ENCODE measurements at places on chromosomes 16 and 17. TPM values are rescaled to one million over a fixed set of nuclear protein-coding genes. Genes with fewer than 3 reads are reported as not detected.

DNA sequence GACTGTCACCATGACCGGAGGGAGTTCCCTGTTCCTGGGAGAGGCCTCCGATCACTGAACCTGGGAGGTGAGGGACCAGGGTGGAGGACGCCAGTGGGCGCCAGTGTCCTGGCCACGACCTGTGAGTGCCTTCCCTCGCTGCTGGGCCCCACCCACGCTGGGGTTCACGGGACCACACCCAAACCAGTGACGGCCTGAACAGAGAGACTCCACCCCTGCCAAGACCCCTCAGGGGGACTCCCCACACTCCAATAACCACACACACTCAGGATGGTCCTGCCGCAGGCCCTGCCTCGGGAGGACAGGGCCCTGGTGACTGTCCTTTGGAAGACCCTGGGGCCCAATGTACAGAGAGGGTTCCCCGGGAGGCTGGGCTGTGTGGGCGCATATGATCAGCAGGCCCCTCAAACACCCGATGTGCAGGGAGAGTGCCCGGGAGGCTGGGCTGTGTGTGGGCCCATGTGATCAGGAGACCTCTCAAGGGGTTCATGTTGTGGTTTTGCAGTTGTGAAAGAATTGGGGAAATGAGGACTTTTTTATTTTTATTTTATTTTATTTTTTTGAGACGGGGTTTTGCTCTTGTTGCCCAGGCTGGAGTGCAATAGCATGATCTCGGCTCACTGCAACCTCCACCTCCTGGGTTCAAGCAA is 26.6 kb downstream of the TPSD1 start:
- no peak for DNase-seq

DNA sequence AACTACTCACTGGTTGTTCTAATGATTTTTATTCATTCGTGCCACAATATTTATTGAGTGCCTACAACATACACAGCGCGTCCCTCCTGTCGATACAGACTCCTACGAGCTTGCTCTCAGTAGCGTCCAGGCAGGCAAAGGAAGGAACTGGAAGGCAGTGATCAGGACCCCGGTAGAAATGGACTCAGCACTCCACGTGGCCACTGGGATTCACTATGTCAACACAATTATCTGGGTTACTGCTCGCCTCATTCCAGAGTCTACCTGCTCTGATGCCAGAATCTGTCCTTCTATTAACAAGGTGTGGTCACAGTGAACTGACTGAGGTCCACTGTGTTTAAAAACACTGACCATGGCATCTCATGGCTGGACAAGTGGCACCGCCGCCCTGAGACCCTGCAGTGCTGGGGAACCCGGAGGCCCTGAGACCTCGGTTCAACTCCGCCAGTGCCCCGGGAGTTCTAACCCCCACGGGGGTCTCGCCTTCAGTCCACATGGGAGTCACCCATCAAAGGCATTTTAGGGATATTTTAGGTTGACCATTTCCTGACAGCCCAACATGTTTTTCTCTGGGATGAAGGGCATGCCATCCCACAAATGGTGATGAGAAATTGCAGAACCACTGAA is 71.4 kb downstream of the ZFHX3 start:
- DNase-seq = no peak

DNA sequence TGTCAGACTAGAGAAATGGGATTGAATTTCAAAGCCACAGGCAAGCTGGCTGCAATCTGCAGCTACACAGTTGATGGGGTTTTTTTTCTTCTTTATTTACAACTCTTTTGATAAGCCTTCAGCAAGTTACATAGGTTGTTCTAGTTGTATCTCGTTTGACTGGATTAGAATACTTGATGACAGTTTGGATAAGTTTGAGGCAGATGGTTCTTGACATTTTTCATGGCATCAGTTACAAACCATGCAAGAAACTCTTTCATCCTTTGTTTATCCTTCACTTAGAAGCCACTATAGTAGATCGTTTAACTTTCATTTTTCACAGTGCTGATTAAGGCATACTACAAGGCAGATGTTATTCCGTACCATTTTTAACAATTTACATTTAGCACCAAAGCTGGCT is 238.9 kb downstream of the TOX3 start:
- no peak for DNase-seq

GRCh38 chr17:50931144-50931908 is 65.2 kb upstream of the TOB1 start:
- DNase-seq = peak; percentile 95

DNA sequence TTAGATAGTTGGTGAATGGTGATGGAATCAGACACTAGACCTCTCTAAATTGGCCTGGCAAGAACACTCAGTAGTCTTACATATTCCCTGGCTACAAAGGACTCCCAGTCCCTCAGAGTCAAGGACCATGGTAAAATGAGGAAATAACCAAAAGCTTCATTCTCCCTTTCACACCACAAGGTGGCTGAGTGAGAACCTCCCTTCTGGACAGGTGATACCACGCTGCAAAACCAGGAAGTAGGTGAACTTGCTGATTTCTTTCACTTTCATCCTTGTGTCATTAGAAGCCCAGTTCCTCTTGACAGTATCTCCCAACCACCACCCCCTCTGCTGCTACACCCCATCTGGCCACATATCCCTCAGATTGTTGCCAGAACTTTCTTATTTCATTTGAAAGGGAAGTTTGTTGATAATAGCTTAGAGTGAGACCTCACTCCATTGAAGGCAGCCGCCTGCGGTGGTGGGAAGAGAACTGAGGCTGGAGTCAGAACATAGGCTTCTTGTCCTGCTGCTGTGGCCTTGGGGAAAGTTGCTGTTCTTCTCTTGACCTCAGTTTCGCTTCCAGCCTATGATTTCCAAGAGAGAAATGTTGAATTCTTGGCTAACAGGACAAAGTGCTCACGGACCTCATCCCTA is 290.6 kb upstream of the CCL2 start:
- DNase-seq = no peak

DNA sequence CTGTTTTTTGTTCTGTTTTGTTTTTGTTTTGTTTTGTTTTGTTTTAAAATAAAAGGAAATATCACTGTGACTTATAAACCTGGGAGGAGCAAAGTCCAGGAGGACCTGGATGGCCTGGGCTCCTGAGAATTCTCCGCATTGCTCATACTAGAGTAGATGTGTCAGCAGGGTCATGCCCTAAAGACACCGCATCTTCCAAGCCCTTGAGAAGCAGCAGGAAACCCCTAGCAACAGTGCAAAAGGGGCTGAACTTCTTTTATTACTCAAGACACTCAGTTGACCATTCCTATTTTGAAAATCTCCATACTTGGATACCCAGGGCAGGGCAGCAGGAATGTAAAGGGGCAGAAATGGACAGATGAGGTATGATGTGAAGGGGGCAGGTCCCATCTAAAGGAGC is 51.8 kb downstream of the SYT17 start:
- DNase-seq = no peak

GRCh38 chr17:77036841-77037381 is 103.9 kb upstream of the SEC14L1 start:
- DNase-seq = peak; percentile 31

- no peak for DNase-seq
Observed at GRCh38 chr16:47013910-47014309, 40.4 kb upstream of the DNAJA2 start.

GRCh38 chr17:14557480-14557879 is 256.6 kb downstream of the HS3ST3B1 start:
- no peak for DNase-seq

DNA sequence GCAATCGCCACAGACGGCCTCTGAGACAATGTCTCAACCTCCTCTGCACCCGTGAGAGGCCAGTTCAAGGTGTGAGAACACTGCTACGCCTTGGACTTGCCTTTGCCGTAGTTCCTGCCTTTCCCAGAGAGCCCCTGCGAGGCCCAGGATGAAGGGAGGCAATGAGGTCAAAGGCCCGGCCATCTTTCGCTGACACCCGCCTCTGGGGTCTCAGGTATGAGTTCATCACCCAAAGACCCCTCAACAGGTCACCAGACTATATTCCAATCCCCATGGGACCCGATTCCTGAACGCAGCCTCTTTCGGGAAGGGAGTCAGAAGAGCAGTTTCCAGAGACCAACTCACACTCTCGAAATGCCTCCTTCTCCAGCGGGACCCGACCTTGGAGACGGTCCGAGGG is 573.5 kb downstream of the KCNJ18 start:
- DNase-seq = no peak

DNA sequence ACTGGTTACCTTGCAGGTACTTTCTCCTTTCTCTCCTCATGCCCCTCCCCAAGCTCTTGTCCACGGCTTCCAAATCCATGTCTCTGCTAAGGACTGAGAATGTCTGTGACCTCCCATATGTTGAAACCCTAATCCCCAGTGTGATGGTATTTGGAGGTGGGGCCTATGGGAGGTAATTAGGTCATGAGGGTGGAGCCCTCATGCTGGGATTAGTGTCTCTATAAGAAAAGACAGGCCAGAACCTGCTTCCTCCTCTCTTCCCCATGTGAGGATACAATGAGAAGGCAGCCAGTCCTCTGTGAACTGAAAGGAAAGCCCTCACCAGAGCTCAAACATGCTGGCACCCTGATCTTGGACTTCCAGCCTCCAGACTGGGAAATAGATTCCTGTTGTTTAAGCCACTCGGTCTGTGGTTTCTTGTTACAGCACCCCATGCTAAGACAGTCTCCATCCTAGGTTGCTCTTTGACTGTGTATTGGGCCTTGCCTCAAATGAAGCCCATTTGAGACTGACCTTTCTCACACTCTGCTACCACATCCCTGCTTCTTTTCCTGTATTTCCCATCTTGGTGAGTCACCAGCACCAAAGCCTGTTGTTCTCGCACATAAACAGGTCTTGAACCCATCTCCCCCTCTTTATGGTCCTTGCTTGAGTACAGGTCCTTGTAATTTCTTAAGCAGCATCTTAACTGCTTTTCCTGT is 135.0 kb downstream of the CDK5R1 start:
- DNase-seq = no peak

DNA sequence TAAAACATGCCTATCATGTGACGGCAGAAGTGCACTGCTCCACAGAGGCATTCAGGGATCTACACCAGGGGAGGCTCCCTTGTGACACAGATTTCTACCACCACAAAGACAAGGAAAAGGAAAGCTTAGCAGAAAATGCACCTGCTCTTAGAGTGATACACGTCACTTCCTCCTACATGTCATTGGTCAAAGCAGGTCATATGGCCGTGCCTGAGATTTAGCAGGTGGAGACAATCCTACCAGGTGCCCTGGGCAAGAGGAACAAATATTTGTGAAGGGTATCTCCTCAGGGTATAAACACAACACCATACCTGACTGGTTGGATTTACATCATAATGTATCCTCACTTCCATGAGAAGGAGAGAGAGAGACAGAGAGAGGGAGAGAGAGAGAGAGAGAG is 362.1 kb downstream of the HS3ST4 start:
- DNase-seq = no peak

DNA sequence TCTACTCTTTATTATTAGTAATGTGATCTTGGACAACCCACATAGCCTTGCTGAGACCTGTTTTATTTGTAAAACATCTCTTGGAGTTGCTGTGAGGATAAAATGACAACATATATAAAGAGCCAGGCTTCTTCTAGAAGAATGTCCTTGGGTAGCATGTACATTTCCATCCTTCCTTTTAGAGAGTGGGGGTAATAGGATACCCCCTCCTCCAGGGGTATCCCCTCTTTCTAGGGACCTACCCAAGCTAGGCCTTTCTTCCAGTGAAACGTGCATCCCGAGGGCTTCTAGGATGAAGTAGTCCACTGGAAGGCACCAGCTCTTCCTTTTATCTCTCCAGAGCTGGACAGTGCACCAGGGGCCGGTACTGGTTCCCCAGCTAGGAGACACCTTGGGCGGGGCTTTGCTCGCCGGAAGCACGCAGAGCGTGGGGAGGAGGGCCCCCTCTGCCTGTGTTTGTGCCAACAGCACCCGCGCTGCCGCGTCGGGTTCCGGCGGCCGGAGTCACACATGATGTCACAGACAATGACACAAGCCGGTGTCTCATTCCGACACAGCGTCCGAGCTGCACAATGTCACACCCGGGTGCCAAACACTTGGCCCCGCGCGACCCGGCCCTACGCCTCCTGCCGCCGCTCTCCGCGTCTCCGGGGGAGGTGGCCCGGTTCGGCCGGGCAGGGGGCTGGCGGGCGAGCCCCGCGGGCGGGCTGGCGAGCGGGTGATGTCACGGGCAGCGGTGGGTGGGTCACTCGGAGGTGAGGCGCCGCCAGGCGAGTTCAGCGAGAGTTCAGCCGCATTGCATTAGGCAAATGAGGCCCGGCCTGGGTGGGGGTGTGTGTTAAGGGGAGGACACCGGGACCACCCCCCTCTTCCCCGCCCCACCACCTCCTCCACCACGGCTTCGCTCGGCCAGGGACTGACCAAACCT is 23.4 kb downstream of the GJD3 start:
- DNase-seq = peak; percentile 95

DNA sequence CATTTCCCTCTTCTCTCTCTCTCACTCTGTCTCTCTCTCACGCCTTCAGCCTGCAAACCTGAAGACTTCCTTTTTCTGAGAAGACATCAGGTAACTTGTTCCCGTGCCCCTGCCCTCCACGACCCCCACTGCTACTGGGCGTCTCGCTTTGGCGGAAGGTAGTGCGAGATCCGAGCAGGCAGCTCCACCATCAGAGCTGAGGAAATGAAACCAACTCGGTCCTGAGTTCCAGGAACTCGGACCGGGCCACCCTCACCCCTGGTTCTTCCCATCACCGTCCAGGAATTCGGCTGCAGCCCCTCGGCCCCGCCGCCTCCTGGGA is 585 bp downstream of the MLKL start:
- no peak for DNase-seq

GRCh38 chr17:31562376-31562840 is 170.9 kb downstream of the RAB11FIP4 start:
- no peak for DNase-seq

- peak; percentile 56 for DNase-seq
Observed at GRCh38 chr16:75065149-75065505, 51.5 kb downstream of the LDHD start.

DNA sequence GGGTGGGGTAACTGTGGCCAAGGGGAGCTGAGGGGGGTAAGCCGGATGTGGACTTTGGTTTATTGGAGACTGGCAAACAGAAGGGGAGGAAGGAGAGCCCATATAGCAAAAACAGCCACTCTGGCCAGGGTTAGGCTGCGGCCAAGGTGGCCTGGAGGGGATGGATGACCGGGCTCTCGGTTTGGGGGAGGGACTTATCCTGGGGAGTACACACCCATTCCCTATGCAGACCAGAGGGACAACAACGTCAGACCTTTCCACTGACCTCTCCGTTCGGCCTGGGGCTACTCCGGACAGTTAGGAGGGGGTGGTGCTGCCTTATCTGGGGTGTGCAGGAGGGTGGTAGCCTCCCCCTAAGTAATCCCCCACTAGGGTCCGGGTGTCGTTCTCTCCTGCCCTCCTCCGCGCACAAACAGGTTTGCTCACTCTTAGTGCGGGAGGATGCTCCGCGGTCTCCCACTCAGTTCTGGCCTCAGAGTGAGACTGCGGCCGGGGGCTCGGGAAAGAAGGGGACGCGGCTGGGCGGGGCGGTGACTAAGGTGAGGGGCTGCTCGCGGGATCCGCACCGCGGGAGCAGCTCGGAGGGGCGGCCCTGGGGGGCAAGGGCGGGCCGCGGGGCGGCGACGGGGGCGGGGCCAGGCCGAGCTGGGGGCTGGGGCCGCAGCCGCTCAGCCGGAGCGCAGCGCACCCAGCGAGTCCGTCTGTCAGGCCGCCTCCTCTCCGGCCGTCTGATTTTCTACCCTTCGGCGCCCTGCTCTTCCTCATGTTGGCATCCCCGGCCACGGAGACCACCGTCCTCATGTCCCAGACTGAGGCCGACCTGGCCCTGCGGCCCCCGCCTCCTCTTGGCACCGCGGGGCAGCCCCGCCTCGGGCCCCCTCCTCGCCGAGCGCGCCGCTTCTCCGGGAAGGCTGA is at the start of gene WNK4:
Gene WNK4 (plus strand): TSS at position 675 of the 915 bp plus-strand sequence. CDS start 89 bp downstream, at position 764.
- DNase-seq = peak; percentile 35

The HOXB2 gene
- 7.8 TPM for total RNA-seq

The DHX38 gene
- total RNA-seq = 54.2 TPM

The RASD1 gene
- total RNA-seq = 61.7 TPM

The CHD9NB gene
- total RNA-seq = 0.73 TPM

The KRT17 gene
- 3.1 TPM for total RNA-seq

The KRT36 gene
- total RNA-seq = not detected

Measured in stomach (tissue), 19 donors.